ENCODE measurements at places on chromosomes 4 and X.

- no peak for DNase-seq
Measured at GRCh38 chrX:102712216-102712966, at the start of gene GPRASP2. GPRASP2 (plus strand) TSS chrX:102712448; CDS start chrX:102714870, 2,422 bp downstream.

- DNase-seq, result no peak
Measured at GRCh38 chr4:114277690-114278089, 298.2 kb upstream of the ARSJ start.

GRCh38 chr4:37431417-37431743 lies 186.8 kb downstream of the NWD2 start:
- no peak for DNase-seq

GRCh38 chr4:53562409-53562808 lies 28.9 kb downstream of the LNX1 start:
- no peak for DNase-seq

GRCh38 chr4:10625131-10625530 lies 59.4 kb downstream of the CLNK start:
- no peak for DNase-seq

DNA sequence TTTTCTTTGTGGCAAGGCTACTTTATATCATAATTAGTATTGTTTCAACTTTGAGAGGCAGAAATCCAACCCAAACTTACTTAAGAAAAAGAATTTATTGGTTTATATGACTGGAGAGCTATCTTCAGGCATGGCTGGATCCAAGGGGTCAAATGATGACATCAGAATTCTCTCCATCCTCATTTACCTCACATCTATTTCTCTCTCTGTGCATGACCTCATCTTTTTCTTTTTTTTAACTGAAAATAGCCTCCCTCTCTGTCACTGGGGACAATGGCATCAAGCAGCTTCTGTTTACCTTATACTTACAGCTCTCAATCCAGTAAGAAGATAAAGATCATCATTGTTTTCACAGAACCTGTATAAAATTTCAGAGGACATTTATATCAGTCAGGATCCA lies 12.0 kb upstream of the EXOC1L start:
- DNase-seq, result no peak

DNA sequence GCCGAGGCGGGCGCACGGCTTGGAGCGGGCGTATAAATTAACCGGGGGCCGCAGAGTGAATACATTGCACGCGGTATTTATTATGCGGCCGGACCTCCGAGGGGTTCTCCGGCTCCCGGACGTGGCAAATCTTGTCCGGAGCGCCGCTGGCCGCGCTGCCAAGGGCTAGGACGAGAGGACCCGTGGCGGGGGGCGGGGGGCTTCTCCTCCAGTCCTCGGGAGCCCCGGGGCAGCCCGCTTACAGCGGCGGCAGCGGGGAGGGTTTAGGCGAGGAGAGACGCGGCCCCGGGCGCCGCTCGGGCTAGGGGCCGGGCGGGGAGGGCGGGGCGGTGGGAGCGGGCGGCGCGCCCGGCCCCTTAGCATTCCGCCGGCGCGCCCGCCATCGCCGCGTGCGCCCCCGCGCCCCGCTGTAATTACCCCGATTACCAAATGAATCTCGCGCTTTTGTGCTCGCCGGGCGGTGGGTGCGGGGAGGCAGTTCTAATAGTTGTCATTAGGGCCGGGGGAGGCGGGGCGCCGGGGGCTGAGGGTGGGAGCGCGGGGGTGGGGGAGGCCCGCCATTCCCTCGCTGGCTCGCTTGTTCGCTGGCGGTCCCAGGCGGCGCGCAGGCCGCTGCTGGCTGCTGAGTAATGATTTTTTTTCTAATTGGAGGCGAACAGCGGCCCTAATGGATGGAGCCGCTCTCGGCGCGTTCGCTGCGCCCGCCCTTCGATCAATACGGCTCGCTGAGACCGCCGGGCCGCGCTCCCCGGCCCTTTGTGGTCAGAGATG lies 276.6 kb downstream of the BCOR start:
- DNase-seq, result no peak

DNA sequence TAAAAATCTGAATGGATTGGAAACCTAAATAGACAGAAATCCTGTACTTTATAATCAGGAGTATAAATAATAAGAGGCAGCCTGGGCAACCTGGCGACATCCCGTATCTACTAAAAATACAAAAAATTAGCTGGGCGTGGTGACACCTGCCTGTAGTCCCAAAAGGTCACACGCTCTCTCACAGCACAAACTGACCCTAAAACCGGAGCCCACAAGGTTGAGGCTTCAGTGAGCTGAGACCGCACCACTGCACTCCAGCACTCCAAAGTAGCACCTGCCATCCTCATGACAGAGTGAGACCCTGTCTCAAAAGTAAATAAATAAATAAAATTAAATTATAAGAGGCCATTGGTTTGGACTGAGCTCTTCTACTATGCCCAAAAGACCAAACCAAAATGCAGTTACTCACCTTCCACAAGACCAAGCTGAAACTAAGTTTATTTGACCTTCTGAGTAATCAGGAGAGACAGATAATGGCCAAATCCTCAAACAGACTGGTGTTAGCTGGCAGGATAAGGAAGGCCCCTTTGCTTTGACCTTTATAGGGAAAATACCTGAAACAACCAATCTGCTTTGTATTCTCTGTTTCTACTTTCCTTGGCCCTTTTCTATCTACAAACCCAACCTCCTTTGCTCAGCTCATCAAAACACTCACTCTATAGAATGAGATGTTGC lies 3.2 kb upstream of the GRSF1 start:
- no peak for DNase-seq

GRCh38 chrX:41457613-41458192 lies 10.6 kb downstream of the NYX start:
- DNase-seq, result no peak

DNA sequence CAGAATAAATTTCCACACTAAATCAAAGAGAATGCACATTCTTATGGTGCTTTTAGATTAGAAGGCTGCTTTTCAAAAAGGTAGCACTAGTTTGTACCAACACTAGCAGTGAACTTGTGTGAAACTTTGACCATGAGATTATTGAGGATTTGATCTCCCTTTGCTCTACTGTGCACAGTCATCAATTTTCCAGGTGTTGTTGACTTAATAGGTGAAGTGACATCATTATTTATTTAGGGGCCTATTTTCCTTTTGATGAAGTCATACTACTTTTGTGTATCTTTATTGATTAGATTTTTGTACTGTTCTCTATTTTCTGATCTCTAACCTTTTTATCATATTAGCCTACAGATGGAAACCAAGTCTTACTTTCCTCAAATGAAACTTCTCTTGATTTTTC lies 507.9 kb upstream of the LCORL start:
- no peak for DNase-seq
